ENCODE measurements at places on chromosomes 16 and 17.

GRCh38 chr17:6259899-6260298 is 175.0 kb downstream of the AIPL1 start:
- no peak for DNase-seq

DNA sequence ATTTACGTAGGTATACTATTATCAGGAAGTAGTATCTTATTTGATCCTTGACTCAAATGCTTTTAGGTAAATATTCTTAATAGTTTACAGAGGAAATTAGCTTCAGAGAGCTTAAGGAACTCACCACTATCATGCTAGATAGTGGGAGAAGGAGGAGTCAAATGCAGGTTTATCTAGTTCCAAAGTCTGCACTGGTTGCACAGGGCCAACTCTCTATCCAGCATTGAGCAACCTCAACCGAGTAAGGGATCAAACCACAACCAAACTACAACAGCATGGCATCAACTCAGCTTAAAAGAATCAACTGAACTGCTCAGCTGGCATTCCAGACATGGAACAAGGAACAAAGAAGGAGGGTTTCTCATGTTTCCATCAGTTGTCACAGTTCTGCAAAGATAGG is 306.0 kb downstream of the MAF start:
- no peak for DNase-seq

- no peak for DNase-seq
These were observed 66.6 kb downstream of the NTN1 start for GRCh38 chr17:9087921-9088320.

- no peak for DNase-seq
These were observed 13.6 kb downstream of the ETV4 start for GRCh38 chr17:43532581-43532980.

- DNase-seq = no peak
These were observed 5.6 kb downstream of the CDH11 start for GRCh38 chr16:65116216-65116615.

DNA sequence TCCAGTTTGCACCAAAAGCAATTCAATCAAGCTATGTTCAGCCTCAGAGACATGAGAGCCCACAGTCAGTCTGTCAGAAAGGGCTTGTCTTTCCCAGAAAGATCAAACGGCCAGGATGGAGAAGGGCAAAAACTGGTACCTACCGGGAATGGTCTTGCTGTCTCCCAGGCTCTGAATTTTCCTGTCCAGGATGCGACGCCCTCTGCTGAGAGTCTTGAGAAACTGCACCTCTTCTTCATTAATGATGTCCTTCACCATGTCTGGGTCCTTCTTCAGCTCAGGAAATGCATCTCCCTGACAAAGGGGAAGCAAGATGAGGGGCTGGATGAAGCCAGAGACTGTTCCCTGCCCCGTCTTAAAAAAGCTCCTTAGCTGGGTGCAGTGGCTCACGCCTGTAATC is 15.8 kb upstream of the EXOSC6 start:
- no peak for DNase-seq

- DNase-seq = no peak
These were observed 855 bp downstream of the HSF4 start for GRCh38 chr16:67165121-67166078.

Measured in left renal cortex interstitium (tissue), 4 donors.